ENCODE measurements at places on chromosomes 1 and 21.
A peak's percentile ranks its signal among the peaks of the same experiment; 100 is the strongest.

GRCh38 chr1:100308777-100309176, 42.8 kb downstream of the RTCA start:
- DNase-seq = peak; percentile 4

GRCh38 chr1:243726806-243727502, 123.1 kb downstream of the AKT3 start:
- DNase-seq = no peak

- no peak for DNase-seq
These were observed 32.0 kb downstream of the SLAMF6 start for GRCh38 chr1:160491017-160491416.

GRCh38 chr1:175152006-175152652, 40.4 kb downstream of the KIAA0040 start:
- DNase-seq = no peak

GRCh38 chr1:21623410-21623961, 45.7 kb downstream of the RAP1GAP start:
- no peak for DNase-seq

GRCh38 chr1:13628218-13628617, 44.6 kb downstream of the PDPN start:
- no peak for DNase-seq

DNA sequence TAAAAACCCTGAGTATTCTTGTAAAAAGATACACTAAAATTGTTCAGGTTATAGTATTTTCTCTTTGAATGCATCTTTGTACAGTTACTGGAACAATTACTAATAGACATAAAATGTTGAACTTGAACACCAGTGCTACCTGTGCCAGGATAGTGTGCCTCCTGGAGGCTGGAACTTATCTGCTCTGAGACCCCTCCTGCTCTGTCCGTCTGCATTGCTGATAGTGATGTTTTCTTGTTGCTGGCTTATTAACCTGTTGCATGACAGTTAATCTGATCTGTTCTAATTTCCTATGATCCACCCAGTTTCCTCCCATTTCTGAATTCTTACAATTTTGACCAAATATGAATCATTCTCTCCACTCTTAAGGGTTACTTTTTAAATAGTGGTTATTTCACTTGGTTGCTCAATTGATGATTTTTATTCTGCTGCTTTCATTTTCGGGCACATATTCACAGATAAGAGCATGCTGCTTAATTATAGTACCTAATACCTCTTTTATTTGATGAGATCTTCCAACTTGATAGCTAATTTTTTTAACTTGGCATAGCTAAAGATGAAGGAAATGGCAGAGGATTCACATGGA, 101.4 kb downstream of the CC2D1B start:
- DNase-seq = no peak

DNA sequence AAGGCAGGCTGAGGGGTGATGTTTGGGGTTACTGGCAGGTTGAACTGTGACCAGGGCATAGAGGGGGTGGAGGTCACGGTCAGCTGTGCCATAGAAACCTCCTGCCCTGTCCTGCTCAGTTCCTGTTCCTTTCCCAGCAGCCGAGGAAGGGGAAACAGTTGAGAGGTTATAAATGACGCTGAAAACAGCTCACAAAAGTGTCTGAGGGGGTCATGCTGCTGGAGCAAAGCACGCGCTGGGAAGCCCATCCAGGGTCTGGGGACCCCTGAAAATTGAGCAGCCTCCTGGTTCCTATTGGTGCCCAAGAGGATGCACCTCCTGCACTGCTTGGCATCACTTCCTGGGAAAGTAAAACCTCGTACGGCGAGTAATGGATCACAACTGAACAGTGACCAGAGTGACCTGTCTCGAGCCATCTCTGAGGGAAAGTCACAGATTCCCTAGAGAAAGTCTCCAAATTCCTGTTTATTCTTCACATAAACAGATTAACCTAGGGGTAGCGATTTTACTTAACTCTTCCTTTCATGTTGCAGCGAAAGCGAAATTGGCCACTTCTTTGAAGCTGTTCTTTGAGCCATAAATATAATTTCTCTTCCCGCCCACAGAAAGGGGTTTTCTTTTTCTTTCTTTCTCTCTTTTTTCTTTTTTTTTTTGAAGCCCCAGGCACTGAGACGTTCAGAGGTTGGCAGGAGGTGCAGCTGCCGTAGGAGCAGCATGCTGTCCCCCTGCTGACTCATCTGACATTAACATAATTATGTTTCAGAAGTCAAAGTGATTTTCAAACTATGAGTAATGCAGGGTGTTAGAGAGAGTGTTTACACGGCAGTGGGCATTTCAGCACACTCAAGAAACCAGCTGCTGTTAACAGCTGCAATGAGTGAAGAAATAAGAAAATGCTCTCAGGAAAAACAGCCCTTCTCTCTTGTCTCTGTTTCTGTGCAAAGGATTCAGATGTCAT, 41.8 kb upstream of the ATF3 start:
- peak; percentile 36 for DNase-seq

DNA sequence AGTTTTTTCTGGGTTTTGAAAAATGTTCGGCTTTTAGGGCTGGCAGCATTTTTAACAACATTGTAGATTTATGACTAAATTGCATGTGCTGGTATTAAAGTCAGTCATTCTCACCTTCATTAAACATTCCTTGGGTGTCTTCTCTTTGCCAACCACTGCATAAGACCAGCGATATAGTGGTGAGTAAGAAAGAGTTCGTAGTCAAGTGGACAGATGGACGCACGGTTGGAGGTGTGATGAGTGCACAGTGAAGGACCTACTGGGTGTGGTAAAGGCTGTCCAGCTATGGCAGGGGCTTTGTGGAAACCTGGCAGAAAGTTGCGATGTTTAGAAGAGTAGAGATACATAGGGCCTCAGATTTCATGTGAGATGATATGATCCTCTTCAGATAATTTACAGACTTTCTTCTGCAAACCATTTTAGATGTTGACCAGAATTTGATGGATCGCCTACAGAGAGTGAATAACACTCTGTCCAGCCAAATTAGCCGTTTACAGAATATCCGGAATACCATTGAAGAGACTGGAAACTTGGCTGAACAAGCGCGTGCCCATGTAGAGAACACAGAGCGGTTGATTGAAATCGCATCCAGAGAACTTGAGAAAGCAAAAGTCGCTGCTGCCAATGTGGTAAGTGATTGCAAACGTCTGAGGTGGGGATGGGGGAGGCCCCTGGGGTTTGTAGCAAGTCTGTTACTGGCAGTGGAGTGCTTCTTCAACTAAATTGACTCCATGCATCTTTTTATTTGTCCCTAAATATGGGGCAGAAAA, 56.0 kb upstream of the LAMC2 start:
- DNase-seq = no peak

DNA sequence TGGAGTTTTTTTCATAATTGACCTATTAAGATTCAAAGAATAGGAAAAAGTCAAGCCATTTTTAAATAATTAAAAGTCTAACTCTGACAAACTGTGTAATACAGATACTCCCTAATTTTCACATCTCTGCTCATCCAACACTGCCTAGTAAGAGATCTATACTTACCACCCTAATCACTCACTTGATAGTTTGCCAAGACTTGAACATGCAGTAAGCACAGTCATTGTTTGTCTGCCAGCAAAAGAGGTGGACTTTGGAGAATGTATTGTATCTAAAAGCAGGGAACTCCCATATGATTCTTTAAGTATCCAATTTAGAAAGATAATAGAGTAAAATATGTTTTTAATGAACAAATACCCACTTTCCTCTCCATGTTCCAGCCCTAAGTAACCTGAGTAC, 15.5 kb downstream of the TMEM59 start:
- no peak for DNase-seq

- DNase-seq = peak; percentile 9
These were observed 6.7 kb downstream of the C1orf115 start for GRCh38 chr1:220696863-220697231.

- DNase-seq = no peak
These were observed 179.9 kb downstream of the ZC3H11B start for GRCh38 chr1:219433001-219433400.

- no peak for DNase-seq
These were observed 97.5 kb downstream of the CASZ1 start for GRCh38 chr1:10698726-10699469.

DNA sequence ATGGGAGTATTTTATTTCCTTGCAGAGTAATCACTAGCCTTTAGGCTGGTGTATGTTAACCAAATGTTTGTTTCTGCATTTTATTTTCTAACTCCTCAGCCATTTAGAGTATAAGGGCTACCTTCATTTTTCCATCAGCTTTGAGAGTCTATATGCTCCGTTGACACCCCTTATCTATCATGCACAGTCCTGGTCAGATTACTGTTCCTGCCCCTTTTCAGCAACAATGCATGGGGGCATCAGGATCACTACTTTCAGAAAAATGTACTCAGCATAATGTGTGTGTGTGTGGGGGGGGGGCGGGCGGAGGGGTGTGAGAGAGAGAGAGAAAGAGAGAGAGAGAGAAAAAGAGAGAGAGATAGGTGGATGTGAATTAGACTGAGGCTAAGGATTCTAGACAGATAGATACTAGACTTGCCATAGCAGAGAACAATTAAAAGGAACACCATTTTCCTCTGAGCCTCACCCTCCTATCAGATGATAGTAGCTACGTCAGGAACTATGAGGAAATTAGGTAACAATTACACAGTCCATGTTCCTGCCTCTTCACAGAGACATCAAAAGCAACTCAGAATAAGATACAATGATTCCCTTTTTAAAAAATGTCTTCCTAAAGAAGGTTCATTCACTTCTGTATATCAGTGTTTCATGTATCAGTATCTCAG, 40.8 kb downstream of the FCER1A start:
- DNase-seq = no peak

DNA sequence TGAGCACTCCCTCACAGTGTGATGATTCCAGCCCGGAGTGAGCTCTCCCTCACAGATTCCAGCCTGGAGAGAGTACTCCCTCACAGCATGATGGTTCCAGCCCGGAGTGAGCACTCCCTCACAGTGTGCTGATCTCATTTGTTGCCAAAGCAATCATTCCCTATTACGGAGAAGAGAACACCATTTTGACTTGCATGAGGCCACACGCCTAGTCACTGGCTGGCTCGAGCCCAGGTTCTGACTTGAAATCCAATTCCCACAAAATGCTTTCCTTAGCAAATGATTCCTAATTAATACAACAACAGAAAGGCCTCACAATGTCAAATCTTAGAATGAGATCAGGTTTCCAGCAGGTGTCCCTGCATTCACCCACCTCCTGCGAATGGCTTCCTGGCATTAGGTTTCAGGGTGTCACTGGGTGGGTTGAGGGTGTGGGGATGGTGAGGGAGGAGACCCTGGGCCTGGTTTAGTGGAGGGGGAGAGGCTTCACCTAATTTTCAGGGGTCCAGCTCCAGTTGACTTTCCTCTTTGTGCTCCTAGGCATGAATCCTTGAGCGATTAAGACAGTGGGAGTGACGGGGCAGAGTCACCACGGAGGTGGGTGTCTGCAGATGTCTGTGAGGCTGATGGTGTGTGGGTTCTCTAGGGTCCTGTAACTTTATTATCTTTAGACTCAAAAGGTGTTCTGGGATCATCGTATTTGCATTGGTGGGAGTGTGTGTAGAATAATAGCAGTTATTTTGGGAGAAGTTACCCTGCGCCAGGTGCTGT, 158.5 kb downstream of the KCNJ6 start:
- no peak for DNase-seq

DNA sequence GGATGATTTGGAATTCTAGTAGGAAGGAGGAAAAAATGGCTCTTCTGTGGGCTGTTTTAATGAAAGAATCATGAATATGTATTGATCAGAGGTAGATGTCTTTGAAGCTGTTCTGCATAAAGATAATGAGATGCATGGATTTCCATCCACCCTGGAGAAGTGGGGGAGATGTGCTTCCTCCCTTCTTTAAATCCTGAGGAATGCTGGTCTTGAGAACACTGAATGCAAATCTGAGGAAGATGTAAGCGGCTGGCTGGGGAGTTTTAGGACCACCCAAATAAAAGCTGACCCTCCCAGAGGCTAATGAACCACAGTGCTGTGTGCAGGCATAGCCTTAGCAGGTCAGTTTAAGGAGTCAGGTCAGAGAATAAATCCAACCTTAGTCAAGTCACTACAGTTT, 37.3 kb downstream of the ZMYND12 start:
- no peak for DNase-seq

DNA sequence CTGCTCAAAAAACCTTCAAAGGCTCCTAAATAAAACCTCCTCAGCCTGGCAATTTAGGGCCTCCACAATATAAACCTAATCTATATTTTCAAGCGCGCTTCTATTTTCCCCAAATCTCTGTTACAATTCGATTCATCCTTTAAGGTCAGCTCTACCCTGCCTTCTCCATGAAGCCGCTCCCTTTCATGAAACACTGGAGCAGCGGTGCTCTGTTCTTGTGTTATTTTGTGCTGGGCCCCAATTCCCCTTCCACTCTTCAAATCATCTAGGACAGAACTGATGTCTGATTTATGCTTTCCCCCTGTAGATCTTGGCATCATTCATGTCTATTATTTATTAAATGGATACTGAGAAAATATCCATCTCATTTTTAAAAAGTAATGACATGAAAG, 6.9 kb downstream of the ERRFI1 start:
- no peak for DNase-seq

- DNase-seq = peak; percentile 93
These were observed 22.2 kb upstream of the CFAP126 start for GRCh38 chr1:161389691-161390558.

DNA sequence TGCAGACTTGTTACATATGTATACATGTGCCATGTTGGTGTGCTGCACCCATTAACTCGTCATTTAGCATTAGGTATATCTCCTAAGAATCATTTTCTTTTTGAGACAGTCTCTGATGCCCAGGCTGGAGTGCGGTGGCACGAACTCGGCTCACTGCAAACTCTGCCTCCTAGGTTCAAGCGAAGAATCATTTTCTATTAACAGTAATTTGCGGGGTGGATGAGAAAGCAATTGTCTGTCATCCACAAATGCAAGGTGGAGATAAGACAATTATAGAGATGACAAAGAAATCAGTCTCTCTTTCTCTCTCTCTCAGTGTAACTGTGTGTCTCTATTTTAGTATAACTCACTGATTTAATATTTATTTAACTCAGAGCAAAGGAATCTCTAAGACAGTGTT, 131.0 kb upstream of the KIAA1614 start:
- DNase-seq = no peak

GRCh38 chr1:115158181-115158580, 68.9 kb upstream of the TSPAN2 start:
- DNase-seq = no peak
